Stimulated activated CD8-positive, alpha-beta memory T cell treated with anti-CD3 and anti-CD28 coated beads, Interleukin-7, amount 100 ng/mL, for 1 hour (primary cell): ENCODE measurements at places on chromosomes 13 and 19.

DNA sequence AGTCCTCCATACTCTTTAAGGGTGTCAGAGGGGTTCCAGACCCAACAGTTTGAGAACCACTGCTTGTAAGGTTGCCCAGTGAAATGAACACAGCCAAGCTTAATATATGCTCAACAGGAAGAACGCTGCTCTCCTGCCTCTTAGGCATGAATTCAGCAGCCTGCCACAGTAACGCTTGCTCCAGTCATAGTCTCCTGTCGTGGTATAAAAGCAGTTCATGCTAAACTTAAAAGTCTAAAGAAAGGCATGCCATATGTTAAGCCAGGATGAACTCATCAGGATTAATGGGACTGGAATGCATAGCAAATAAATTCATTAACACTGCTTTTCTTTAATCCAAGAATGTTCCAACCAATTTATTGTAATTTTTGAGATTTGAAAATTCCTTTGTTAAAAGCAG, 38.7 kb downstream of the SLC7A1 start:
- no peak for DNase-seq

- no peak for DNase-seq
These were observed 134.0 kb downstream of the ENOX1 start for GRCh38 chr13:43652760-43653159.

GRCh38 chr13:111241006-111241755, 79.3 kb upstream of the TEX29 start:
- no peak for DNase-seq

DNA sequence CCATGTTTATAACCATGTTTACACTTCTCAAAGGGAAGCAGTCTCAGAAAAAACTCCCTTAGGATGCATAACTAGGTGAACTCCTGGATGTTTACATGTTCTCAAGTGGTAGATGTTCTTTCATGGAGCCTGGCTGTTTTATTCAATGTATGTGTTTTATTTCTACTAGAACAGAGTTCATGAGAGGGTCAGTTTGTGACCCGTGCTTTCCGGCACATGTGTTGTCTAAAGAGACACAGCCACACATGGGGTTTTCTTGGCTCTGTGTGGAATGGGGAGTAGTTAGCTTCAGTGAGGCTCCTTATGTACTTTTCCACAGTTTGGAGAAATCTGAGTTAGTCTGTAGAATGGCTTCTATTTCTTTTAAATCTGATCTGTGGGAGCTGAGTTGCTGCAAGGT, 60.9 kb downstream of the ATP8A2 start:
- no peak for DNase-seq

GRCh38 chr19:18717601-18718000, 34.1 kb downstream of the CRTC1 start:
- DNase-seq, result no peak

- DNase-seq, result no peak
These were observed 2358.5 kb upstream of the PCDH20 start for GRCh38 chr13:63774133-63774532.

DNA sequence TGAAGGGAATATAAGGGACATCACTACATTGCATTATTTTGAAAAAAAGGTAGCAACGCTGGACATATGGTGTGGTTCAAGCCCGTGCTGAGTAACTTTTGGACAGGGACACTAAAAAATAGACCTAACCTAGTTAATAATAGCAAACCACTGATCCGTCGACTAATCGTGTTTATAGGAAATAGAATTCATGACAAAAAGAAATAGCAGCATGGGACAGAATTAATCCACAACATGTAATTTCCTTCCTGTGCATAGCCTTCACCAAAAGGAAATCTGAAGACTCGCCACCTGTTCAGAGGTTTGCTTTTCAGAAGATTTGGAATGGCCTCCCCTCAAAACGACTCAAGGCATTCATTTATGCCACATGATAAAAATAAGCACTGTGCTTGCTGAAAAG, 128.7 kb downstream of the FGF14 start:
- no peak for DNase-seq
